NCI-H1417 treated with DMSO at 0.1 percent for 48 hours (cell line): ENCODE measurements at places on chromosomes 2 and 18.

DNA sequence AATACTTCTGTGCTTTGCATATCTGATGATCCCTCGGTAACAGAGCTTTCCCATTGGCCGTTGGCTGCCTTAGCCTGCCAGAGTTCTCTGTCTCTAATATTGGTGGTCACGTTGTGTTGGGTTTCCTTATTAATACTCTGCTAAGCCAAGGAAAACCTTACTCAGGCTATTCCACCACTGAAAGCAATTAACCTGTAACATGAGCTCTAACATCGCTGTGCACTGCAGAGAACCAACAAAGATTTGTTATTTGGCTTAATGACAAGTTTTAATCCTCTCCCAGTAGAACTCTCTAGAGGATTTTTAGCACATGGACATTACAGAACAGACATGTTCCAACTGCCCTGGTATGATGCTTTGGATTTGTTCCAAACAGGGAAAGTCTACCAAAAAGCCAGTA is 825.9 kb upstream of the POU3F3 start:
- DNase-seq, result no peak

DNA sequence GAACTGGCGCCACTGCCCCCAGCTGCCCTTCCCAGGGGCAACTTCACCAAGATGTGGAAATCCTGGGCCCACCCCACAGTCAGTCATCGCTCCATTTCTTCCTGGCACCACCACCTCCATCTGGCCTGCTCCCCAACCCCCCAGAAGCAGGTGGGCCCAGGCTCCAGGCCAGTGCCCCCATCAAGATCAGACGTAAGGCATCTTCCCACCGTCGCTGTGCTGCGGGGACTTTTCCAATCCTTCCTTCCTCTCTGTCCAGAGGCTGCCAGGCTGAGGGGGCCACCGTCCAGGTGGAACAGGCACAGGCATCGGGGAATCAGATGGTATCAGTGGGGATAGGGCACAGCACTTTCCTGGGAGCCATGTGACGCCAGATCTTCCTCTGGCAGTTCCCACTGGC is 8.1 kb downstream of the PRLH start:
- no peak for DNase-seq

- DNase-seq, result no peak
Measured at GRCh38 chr18:12774982-12775381, 72.1 kb downstream of the PSMG2 start.

DNA sequence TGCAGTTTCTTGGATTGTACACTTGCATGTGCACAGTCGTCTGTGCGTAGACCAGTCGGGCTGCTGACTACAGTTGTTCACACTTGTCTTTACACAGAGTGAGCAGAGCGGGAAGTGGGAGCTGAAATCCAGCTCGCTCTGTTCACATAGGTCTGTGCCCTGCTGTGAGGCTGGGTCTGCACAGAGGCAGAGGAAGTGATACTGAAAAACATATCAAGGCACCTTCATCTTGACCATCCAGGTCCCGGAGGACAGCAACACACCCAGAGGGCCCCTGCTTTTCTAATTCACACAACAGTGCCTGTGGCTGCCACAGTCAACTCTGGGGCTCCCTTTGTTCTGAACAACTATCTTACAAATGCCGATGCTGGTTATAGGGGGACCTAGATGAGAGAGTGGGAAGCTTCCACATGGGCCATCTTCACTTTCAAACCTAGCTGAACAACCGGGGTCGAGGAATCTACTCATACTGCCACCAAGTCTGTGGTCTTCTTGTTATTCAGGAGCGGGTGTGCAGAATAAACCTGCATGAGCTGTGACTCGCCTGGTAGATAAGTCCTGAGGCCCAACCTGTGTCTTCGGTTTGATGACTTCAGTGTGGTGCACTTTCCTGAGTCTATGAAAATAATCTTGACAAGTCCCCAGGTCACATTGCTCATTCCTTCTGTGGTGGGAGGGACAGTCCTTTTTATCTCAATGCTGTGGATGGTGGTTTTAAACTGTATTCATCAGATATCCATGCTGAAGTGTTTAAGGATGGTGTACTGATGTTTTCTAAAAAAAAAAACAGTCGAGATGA is 3.5 kb upstream of the ADNP2 start:
- no peak for DNase-seq

GRCh38 chr18:76471593-76471992 is 23.4 kb downstream of the ZNF516 start:
- DNase-seq, result no peak

DNA sequence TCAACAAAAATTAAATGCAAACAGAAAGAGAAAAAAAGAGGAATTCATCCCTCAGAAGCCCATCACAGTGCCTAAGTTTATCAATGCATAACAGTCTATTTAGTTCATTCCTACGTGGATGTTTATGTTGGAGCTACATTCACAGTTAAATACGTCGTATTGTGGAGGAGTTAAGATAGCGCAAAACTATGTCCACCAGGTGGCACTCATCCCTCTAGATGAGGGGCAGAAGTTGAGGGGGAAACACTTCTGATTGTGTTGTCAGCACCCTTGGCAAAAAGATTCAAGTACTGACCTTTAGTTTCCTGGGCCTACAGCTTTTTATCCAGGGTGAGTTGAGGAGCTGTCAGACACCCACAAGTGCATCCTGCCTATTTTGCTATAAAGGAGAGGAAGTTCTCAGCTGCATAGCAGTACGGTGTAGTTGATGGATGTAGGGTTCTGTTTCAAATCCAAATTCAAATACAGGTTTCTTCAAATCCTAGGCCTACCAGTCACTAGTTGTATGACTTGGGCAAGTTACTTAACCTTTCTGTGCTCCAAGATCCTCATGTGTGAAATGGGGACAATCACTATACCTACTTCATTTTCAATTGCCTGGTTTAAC is 26.8 kb upstream of the MYO1B start:
- no peak for DNase-seq

GRCh38 chr2:44707945-44708660 is 233.4 kb upstream of the SIX3 start:
- peak; percentile 88 for DNase-seq
